ENCODE measurements at places on chromosomes 12 and 14.
A peak's percentile ranks its signal among the peaks of the same experiment; 100 is the strongest.

- no peak for DNase-seq
These were observed 5.4 kb downstream of the SDR39U1 start for GRCh38 chr14:24437020-24437735.

- DNase-seq = peak; percentile 57
These were observed 687 bp upstream of the RPS29 start for GRCh38 chr14:49586673-49587460.

- no peak for DNase-seq
These were observed 484 bp upstream of the PRKCH start for GRCh38 chr14:61320806-61321384.

DNA sequence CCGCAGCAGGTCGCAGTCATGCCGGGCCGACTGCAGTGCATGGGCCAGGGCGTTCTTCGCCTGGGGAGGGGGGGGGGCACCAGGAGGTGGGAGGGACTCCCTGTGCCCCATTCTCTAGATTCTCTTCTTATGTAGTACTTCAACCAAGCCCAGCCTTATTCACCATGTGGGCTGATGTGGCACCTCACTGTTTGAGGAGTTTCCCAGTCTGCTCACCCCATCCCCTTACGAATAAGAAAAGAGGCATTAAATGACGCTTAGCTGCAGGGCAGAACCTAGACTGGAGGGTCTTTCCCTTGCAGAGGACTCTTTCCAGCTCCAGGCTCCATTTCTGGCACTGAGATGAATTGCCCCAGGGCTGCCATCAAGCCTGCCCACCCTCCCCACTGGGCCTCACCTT lies 12.2 kb downstream of the CMTM5 start:
- no peak for DNase-seq
